Naive B cell (primary cell): ENCODE measurements at places on chromosomes 3 and 15.

- DNase-seq: peak; percentile 23
Observed at GRCh38 chr3:143433787-143434378, 314.3 kb downstream of the CHST2 start.

DNA sequence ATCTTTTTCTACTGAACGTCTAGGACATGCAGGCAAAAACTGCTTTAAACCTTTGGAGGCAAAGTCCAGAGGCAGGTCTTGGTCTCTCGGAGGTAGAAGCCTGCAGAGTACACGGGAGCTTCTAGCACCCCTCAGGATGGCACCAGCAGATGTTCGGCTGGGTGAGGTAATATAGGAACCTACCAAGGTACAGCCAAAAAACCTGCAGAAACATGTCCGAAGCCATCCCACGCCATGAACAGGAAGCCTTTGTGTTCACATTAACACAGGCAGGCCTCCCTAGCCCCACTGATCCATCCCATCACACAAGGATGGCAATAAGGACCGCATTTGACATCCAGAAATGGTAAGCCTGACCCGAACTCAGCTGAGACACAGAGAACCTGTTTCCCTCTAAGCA lies 157.9 kb upstream of the HES1 start:
- DNase-seq: no peak

- no peak for DNase-seq
Observed at GRCh38 chr3:66050821-66051220, 12.1 kb upstream of the MAGI1 start.

- no peak for DNase-seq
Observed at GRCh38 chr3:15453991-15454625, 26.7 kb downstream of the EAF1 start.

GRCh38 chr15:89646416-89647141 lies 8.7 kb downstream of the KIF7 start:
- DNase-seq: no peak

DNA sequence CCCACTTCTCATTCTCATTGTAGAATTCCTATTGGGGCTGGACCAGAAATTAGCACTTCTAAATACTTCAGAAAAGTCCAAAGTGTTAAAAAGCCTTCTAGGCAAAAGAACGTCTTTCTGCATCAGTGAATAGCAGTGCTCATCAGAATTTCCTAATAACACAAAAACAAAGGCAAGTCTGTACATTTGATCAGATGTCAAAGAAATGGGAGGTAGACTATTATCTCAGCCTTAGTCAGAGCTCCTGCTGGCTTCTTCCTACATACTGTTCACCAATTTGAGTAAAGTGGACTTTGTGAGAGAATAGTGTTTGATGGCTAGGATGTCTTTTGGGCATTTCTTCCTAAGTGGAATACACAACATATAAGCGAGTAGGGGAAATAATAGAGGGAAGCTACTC lies 48.7 kb downstream of the FOXB1 start:
- no peak for DNase-seq

- no peak for DNase-seq
Observed at GRCh38 chr3:52401551-52401950, 43.4 kb downstream of the SEMA3G start.

- no peak for DNase-seq
Observed at GRCh38 chr3:194548346-194549321, 61.8 kb upstream of the ATP13A3 start.

DNA sequence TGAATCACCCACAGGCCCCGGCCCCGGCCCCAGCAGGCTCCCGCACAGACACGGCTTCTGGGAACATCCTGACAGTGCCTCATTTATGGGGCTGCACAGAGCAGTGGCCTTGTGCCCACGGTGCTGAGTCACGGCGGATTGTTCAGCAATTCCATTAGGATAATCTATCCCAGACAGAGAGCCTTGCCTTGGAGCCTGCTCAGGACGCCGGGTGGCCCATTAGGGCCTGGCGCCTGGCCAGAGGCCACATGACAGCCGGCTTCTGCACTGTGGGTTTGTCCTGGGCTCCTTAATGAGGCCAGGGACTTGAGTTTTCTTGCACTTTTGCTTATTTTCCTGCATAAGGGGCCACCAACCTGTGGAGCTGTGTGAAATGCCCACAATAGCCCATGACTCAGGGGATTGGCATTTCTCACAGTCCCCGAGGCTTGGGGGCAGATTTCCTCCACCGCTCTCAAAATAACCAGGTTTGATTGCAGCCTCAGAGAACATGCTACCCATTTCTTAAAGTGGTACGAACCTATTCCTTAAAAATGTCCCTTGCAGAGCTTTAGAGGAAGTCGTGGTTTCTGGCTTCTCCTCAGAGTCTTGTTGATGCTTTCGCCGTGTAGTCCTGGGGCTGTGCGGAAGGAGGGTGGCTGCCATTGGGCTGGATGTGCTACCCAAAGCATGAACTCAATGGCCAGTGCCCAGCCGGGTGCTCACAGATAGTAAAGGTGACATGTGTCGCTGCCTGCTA lies 19.0 kb downstream of the SYNM start:
- DNase-seq: no peak

DNA sequence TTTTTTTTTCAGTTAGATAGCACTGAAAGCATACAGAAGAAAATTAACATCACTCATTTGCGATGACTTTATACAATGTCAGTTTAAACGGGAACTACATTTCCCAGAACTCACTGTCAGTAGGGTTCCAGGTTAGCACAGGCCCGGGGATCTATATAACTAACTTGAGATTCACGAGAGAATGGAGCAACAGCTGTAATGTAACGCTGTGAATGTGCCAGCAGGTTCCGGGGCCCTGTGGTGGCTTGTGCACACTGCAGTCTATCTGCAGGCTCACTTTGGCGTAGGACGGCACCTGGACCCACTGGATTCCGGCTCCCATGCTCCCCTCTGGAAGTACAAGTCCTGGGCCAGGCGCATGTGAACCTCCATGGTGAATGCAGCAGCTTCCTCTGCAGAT lies 19.4 kb downstream of the CCR1 start:
- DNase-seq: no peak

- no peak for DNase-seq
Observed at GRCh38 chr15:83323296-83323711, 38.8 kb upstream of the BNC1 start.

DNA sequence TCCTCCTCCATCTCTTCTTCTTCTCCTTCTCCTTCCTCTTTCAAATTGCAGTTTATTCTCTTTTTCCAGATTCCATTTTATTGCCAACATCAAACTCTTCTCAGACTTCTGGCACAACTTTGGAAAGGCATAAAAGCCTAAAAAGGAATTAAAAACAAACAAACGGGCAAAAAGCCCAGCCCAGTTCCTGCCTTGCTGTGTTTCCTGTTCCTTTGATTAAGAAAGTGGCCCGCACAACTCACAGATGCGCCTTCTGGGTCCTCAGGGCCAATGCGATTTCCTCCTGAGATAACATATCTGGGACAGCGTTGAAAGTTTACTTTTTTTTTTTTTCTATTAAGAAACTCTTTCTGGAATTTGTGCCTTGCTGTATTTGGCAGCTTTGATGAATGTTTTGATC lies 158.7 kb upstream of the UBE3A start:
- no peak for DNase-seq

DNA sequence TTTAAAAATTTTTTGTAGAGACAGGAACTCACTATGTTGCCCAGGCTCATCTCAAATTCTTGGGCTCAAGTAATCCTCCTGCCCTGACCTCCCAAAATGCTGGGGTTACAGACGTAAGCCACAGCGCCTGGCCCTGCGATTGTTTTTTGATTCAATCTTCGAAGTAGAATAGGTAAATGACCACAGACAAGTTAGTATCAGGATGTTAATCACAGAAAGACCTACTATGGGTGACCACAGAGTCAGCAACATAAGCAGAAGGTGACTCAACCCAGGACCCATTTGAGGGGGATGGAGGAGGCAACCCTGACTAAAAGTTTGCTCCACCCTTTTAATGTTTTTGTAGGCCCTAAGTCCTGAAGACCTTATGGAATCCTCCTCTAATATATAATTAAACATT lies 10.0 kb upstream of the USP3 start:
- DNase-seq: no peak

DNA sequence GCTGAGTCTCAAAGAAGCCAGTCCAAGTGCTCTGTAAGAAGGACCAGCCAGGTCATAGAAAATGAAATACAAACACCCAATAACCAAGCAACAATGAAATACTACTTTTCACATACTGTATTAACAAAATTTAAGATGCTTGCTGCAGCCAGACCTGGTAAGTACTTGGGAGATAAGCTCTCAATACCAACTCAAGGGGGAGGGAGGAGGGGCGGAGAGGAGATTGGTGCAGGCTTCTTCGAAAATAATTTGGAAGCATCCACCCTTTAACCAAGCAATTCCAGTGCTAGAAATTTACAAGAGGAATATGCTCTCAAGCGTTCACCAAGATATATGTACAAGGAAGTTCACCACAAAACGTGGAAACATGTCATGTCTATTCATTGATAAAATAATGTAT lies 7.6 kb upstream of the LRRC2 start:
- no peak for DNase-seq

DNA sequence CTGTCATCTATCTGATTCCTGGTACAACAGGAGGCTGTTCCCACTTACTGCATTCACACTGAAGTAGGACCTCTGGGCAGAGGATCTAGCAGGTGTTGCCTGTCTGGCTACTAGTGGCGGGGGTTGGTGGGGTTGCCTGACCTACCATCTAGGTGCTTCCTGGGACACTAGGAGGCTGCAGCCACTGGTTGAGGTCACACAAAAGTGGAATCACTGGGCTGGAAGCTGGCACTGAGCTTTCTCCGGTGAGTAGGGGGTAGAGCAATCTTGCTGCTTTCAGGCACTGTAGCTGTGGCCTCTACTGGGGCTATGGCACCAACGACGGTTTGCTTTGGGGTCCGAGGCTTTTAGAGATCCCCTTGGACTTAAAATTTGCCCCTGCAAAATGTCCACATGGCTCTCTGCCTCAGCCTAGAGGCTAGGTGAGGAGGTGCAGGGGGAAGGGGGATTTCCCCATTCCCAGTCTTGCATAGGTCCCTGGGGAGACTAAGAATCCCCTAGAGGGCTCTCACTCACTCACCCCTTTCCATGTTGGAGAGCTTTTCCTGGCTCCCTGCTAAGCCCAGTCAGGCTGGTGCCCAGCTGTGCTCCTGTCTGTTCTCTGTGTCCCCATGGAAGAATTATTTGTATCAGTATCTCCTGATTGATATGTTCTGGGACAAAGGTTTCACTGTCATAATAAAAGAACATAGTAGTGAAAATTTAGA lies 397.7 kb upstream of the EPHA6 start:
- no peak for DNase-seq

DNA sequence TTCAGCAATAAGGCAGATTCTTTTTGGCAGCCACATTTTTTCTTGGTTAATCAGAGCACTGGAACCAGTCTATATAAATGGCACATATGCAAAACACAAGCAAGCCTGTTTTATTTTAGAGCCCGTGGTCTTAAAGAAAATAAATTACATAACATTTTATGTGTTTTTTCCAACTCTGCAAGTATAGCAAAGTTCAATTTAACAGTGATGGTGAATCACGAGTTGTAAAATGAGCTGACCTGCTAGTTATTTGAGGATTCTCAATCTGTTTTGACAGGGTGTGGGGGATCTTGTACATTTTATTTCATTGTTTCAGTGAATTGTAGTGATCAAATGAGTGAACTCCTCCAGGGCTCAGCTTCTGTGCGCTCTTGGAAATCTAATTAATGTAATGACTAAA lies 2.7 kb downstream of the ARHGEF26 start:
- DNase-seq: no peak

DNA sequence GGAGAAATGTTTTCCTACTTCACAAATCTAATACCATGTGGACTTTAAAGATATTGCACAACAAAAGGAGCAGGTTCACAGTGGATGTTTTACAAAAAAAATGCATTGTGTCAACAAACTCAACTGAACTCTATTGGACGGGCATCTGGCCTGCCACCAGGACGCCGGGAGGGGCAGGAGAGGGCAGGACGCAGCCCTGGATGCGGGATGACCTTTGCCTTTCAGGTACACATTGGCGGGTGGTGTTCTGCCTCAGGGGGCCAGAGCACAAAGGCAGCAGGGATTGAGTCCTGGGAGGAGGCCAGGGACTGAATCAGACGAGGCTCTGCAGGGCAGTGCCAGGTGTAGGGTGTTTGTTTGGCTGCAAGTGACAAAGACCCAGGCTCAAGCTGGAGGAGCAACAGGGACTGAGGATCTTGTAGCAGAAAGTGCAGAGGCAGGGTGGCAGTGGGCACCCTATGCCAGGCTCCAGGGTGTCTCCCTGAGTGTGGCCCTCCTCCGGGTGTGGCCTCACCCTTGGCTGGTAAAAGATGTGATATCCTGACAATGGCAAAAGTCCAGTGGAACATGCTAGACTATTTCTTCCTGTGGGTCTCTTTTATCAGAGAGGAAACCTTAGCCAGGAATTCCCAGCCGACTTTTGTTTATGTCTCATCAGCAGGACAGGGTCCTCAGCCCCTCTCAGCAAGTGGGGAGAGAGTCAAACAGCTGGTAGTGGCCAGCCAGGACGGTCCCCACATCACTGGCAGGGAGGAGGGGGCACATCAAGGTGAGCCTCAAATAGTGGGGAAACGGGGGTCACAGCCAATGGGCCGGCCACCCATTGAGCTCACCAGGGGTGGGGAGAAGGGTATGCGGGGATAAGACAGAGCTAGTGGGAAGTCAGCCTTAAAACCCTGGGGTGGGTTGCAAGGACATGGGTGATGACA lies 29.7 kb upstream of the KLF13 start:
- no peak for DNase-seq

- DNase-seq: no peak
Observed at GRCh38 chr15:31607656-31608055, 281.0 kb downstream of the KLF13 start.

- no peak for DNase-seq
Observed at GRCh38 chr3:68458581-68458980, 473.8 kb downstream of the TAFA4 start.

GRCh38 chr3:10926811-10927521 lies 65.6 kb upstream of the SLC6A1 start:
- no peak for DNase-seq

- DNase-seq: no peak
Observed at GRCh38 chr15:98551936-98552562, 96.3 kb upstream of the IGF1R start.

GRCh38 chr3:115918900-115919299 lies 295.6 kb downstream of the GAP43 start:
- DNase-seq: no peak

GRCh38 chr3:149547954-149548668 lies 73.6 kb downstream of the TM4SF4 start:
- DNase-seq: no peak

- no peak for DNase-seq
Observed at GRCh38 chr15:63500265-63501250, 3.8 kb upstream of the USP3 start.

DNA sequence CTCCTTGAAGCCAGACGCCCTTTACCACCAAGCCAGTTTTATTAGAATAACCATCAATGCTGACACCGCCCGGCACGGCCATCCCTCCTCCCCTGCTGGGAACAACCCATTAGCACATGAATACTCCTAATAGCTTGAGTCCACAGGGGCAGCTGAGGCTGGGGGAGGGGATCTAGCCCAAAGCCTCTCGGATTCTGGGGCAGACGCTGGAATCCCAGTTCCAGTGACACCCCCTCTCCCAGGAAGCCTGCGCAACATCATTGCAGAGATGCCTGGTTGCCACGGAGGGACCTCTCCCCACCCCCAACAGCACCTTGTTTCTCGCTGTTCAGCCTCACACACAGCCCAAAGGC lies 1.2 kb upstream of the LINGO1 start:
- DNase-seq: no peak

GRCh38 chr3:43435706-43436105 lies 149.4 kb downstream of the SNRK start:
- no peak for DNase-seq
